ENCODE measurements at places on chromosomes 2 and 18.

DNA sequence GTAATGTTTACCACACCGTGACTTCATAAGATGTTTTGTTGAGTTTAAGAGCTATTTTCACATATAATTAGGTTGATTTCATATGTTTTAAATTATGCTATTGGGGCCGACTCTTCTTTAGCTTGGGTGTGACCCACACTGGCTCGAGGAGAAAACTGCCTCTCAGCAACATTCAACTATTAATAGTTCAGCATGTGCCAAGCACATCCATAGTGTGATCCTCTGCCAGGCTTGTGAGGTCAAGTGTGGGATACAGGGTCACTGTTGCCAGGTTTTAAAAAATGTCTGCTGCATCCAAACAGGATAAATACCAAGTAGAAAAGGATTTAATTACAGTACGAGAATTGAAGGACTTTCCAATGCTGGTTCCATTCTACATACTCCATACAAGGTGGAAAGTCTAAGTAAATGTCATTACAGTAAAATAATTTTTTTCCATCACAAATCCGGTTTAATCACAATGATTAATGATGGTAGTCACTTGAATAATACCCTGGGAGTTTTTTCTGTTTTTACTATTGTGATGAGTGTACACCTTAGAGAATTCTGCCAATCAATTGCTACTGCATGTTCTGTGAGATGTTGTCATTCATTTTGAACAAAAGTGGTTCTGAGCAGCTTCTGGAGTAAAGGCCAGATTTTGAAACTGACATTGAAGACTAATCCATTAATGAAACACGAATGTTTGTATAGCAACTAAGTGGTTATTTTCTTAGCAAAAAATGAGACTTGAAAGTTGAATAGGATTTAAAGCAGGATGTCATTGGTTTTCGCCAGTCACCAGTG is 84.5 kb downstream of the ABI2 start:
- no peaks in the 10 kb centered on the region for H3K27me3 ChIP-seq
- no peak overlapping the region for H3K27ac ChIP-seq
- DNase-seq = no peak
- H3K4me3 ChIP-seq = no peak overlapping the region
- peaks cover 3% of the 10 kb centered on the region for H3K4me1 ChIP-seq
- H3K36me3 ChIP-seq = peaks cover 29% of the 10 kb centered on the region

- H3K4me1 ChIP-seq = peaks cover 4% of the 10 kb centered on the region
- DNase-seq = no peak
- H3K27ac ChIP-seq = no peak overlapping the region
- no peaks in the 10 kb centered on the region for H3K36me3 ChIP-seq
These were observed 17.7 kb upstream of the PHLPP1 start for GRCh38 chr18:62697636-62698035.

DNA sequence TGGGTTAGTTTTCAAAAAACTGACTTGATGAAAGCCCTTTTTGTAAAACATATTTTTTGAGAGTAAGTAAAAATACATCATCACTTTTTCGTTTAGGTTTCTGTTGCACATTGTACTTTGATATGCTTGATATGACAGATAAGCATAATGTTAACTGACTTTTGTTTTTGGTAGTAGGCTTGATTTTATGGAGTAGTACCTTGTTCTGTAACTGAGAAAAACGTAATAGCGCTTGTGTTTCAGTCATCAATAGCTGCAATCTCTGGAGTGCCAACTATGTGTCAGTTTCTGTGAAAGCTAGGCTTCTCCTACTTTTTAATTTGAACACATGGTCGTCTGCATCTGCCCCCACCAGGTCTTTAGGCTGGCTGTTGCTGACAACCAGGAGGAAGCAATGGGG is 1.3 kb downstream of the LCLAT1 start:
- peak overlapping the region; percentile 97 for H3K27ac ChIP-seq
- H3K27me3 ChIP-seq = no peaks in the 10 kb centered on the region
- peaks cover 23% of the 10 kb centered on the region for H3K4me1 ChIP-seq
- H3K4me3 ChIP-seq = peak overlapping the region; percentile 94
- peaks cover 11% of the 10 kb centered on the region for H3K36me3 ChIP-seq

GRCh38 chr18:2986150-2986865 is 26.6 kb downstream of the LPIN2 start:
- peaks cover 33% of the 10 kb centered on the region for H3K36me3 ChIP-seq
- H3K27me3 ChIP-seq = no peaks in the 10 kb centered on the region
- DNase-seq = no peak
- H3K4me1 ChIP-seq = peaks cover 75% of the 10 kb centered on the region
- H3K4me3 ChIP-seq = no peak overlapping the region

GRCh38 chr2:237465515-237466148 is 21.4 kb upstream of the MLPH start:
- H3K27ac ChIP-seq = no peak overlapping the region
- peaks cover 2% of the 10 kb centered on the region for H3K27me3 ChIP-seq
- no peaks in the 10 kb centered on the region for H3K36me3 ChIP-seq
- no peak for DNase-seq
- peaks cover 3% of the 10 kb centered on the region for H3K4me1 ChIP-seq
- H3K4me3 ChIP-seq = no peak overlapping the region

- no peaks in the 10 kb centered on the region for H3K27me3 ChIP-seq
- no peak for DNase-seq
- no peak overlapping the region for H3K4me3 ChIP-seq
These were observed 63.2 kb downstream of the ALMS1 start for GRCh38 chr2:73448856-73449255.

DNA sequence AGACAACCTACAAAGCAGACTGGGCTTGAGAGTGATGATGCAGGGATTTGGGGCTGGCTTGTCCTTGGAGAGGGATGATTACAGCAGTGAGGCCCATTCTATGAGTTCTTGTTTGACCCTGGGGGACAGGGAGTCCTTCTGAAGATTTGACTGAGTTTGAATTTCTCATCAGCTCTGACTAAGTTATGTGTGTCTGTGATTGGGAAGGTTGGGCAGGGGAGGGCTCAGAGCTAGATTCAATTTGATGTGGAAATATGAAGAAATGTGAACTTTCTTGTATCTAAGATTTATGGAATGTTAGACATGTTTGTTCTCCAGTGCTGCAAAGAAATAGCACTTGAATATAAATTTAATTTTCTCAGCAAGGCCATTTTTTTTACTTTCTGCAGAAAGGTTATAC is 19.9 kb upstream of the IL1R2 start:
- no peak overlapping the region for H3K4me3 ChIP-seq
- H3K27me3 ChIP-seq = no peaks in the 10 kb centered on the region
- no peak for DNase-seq
- H3K27ac ChIP-seq = no peak overlapping the region
- no peaks in the 10 kb centered on the region for H3K36me3 ChIP-seq

DNA sequence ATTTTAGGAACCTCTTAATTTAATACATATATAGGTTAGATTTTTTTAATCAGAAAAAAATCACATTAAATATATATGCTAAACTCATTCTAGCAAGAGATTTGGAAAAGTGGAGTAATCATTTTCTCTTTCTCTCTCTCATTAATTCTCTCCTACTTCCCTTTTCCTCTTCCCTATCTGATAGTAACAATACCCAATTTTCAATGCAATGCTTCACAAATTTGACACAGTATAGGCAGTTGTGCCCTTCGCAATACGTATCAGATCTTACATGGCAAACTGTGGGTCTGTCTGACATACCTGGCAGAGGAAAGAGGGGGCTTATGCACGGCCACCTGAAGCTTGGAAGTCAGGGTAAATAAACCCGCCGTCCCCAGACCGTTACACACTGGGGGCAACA is 444.3 kb downstream of the NBAS start:
- no peak overlapping the region for H3K27ac ChIP-seq
- H3K36me3 ChIP-seq = no peaks in the 10 kb centered on the region
- H3K27me3 ChIP-seq = no peaks in the 10 kb centered on the region
- no peak for DNase-seq
- H3K4me3 ChIP-seq = no peak overlapping the region
- peaks cover 2% of the 10 kb centered on the region for H3K4me1 ChIP-seq

DNA sequence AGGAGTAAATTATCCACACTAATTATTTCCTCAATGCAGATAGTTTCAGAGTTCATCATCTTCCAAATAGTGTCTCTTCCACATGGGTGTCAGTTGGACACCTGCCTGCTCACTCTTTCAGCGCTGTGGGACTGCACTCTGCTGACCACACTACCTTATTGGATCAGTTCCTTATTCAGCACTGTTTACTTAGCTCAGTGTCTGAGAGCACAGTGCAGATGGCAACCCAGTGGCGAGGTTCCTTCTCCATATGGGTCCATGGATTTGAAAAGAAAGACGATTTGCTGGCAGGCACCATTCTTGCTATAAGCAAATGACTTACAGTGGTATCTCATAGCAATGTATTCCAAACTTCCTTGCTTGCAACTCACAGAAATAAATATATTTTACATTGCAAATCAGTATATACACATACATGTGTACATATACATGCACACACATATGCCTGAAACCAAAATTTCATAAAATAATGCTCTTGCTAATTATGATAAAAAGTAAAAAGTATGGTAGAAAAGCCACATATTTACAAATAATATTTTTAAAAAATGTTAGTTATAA is 354.8 kb downstream of the INSIG2 start:
- H3K4me3 ChIP-seq = no peak overlapping the region
- no peak for DNase-seq
- H3K27me3 ChIP-seq = peaks cover 6% of the 10 kb centered on the region
- H3K4me1 ChIP-seq = no peaks in the 10 kb centered on the region
- no peaks in the 10 kb centered on the region for H3K36me3 ChIP-seq
